ENCODE measurements at places on chromosomes 7 and 10. TPM values are rescaled to one million over a fixed set of nuclear protein-coding genes. Genes with fewer than 3 reads are reported as not detected.
A peak's percentile ranks its signal among the peaks of the same experiment; 100 is the strongest.

GRCh38 chr10:90947030-90947960, 26.4 kb upstream of the ANKRD1 start:
- DNase-seq, result peak; percentile 49
- H3K4me1 ChIP-seq, result peaks cover 24% of the 10 kb centered on the region
- H3K27ac ChIP-seq, result peak overlapping the region; percentile 86
- H3K4me3 ChIP-seq, result peak overlapping the region; percentile 23

DNA sequence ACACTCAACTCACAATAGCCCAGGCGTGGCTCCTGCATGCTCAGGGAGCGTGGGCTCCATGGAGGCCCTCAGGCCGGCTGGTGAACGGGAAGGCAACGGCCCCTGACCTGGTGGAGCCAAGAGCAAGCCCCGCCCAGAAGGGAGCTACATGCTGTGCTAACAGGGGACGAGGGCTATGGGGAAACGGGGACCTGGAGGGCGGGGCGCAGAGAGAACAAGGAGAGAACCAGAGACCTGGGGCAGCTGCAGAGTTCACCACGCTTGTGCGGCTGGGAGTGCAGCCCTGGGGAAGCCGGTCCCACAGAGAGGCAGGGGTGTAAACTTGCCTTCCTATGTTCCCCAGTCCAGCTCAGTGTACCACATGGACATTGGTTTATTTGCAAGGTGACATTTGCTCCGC, 69.2 kb upstream of the PPP2R2D start:
- H3K4me1 ChIP-seq, result no peaks in the 10 kb centered on the region
- H3K27me3 ChIP-seq, result no peaks in the 10 kb centered on the region
- no peaks in the 10 kb centered on the region for H3K36me3 ChIP-seq
- no peak overlapping the region for H3K4me3 ChIP-seq
- H3K27ac ChIP-seq, result no peak overlapping the region

- H3K27me3 ChIP-seq, result peaks cover 32% of the 10 kb centered on the region
- no peak overlapping the region for H3K27ac ChIP-seq
- H3K4me3 ChIP-seq, result no peak overlapping the region
- no peaks in the 10 kb centered on the region for H3K36me3 ChIP-seq
Measured at GRCh38 chr10:112203328-112204076, 19.9 kb upstream of the GPAM start.

MCM7 gene
- 409 TPM for total RNA-seq
